ENCODE measurements at places on chromosomes 7 and 10.

- no peak for DNase-seq
These were observed 16.4 kb downstream of the SH3PXD2A start for GRCh38 chr10:103838862-103839518.

DNA sequence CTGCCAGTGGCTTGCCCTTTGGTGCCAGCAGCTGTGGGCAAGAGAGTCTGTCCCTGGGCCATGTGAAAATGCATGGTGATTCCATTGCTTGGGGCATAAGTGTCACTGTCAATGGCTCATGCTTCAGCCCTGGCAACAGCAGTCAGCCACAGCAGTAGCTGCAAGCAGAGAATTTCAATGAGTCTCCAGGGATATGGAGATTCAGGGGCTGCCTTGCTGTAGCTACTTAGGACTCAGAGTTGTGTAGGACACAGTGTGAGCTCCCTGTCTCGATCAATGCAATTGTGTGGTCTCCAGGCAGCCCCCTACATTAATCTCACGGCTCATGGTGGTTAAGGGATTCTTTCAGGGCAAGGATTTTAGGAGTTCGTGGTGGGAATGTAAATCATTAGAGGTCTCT, 126.3 kb upstream of the STARD3NL start:
- DNase-seq: no peak

DNA sequence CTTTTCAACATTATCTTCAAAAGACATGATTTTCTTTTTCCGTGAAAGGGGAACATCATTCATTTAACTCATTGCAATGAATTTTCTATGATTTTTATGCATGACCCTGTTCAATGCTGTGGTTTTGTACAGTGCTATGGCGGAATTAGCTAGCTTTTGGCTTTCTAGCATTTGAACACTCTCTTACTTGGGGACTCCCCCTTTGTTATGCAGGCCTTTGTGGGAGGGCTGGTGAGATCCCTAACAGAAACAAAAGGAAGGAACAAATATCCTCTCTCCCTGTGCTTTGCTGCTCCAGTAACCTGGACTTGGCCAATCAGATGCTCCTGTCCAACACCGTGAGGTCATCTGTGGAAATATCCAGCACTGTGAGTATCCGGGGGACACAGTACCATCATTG, 353.4 kb upstream of the FZD8 start:
- no peak for DNase-seq

DNA sequence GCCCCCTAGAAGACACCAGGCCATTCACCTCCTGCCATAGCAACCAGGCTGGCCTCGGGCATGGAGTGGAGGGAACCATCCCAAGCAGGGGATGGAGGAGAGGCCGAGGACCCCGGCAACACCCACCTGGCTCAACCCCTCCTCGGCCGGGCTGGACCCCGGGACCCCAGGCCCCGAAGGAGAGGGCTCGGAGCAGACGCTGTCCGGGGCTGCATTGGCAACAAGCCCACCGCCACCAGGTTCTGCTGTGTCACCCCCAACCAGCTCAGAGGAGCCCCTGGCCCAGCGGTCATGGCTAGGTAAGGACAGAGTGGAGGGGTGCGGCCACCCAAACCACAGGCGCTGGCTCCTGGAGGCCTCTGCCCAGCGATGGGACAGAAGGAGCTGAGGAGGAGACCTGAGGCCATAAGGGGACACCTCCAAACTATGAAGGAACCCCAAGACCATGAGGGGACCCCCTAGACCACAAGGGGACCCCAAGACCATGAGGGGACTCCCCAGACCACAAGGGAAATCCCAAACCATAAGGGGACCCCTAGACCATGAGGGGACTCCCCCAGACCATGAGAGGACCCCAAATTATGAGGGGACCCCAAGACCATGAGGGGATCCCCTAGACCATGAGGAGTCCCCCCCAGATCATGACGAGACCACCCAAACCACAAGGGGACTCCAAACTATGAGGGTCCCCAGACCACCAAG, 74.7 kb upstream of the PDGFA start:
- DNase-seq: no peak

DNA sequence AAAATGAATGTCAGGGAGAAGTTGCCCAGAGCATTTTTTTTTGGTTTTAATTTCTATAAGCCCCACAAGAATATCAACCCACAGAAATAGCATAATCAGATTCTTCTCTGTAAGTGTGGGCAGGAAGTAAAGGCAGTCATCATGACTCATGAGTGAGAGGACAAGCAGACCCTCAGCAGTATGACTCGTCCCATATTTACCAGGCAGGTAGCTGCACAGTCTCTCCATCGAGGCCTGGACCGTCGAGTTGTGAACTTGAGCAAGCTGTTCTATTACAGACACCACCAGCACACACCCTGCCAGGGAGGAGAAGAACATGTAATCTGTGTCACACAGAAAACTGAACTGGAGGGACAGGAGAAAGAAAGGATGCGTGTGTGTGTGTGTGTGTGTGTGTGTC, 37.8 kb downstream of the AOAH start:
- peak; percentile 29 for DNase-seq

- no peak for DNase-seq
These were observed 430.9 kb downstream of the POM121L12 start for GRCh38 chr7:53466371-53466770.

GRCh38 chr7:47737601-47738000, 155.7 kb upstream of the TNS3 start:
- no peak for DNase-seq

GRCh38 chr7:80967917-80968297, 49.1 kb upstream of the SEMA3C start:
- no peak for DNase-seq

DNA sequence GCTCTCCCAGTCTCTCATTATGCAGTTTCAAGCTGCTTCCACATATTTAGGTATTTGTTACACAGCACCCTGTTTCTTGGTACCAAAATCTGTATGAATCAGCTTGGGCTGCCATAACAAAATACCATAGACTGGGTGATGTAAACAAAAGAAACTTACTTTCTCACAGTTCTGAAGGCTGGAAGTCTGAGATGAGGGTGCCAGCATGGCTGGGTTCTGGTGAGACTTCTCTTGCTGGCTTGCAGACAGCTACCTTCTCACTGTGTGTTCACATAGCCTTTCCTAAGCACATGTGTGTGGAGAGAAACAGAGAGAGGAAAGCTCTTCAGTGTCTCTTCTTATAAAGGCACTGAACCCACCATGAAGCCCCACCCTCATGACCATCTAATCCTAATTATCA, 15.7 kb upstream of the CBLL1 start:
- DNase-seq: no peak

- DNase-seq: no peak
These were observed 255.7 kb downstream of the TNS3 start for GRCh38 chr7:47326220-47326619.

- DNase-seq: no peak
These were observed 404.5 kb downstream of the INHBA start for GRCh38 chr7:41298409-41298808.

GRCh38 chr10:103663802-103664201, 170.3 kb downstream of the NEURL1 start:
- no peak for DNase-seq

GRCh38 chr10:84938117-84938905, 609.9 kb downstream of the CCSER2 start:
- no peak for DNase-seq

- DNase-seq: no peak
These were observed 294.1 kb downstream of the GLRX3 start for GRCh38 chr10:130430291-130430690.

DNA sequence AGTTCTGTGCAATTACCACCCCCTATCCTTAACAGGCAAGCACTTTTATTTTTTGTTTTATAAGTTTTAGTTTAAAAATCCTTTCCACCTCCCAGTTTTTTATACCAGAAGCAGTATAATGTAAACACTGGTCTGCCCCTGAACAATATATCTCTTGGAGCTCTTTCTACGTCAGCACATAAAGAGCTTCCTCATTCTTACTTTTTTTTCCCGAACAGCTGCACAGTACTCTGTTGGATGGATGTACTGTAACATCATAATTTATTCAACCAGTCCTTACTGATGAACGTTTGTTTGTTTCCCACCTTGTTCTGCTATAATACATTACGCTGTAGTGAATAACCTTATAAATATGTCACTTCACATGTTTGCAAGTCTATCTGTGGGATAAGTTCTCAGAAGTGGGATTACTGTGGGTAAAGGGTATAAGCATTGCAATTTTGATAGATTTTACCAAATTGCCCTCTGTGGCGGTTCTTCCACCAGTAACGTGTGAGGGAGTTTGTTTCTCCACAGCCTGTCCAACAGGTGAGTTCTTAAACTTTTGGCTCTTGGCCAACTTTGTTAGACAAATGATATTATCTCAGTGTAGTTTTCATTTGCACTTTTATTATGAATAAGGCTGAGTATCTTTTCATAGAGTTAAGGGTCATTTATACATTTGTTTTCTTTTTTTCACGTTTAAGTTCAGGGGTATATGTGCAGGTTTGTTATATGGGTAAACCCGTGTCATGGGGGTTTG, 32.8 kb downstream of the ADRA2A start:
- DNase-seq: no peak

- no peak for DNase-seq
These were observed 639.5 kb downstream of the LRMDA start for GRCh38 chr10:76070916-76071315.

- no peak for DNase-seq
These were observed 141.3 kb upstream of the FZD8 start for GRCh38 chr10:35783305-35783838.

DNA sequence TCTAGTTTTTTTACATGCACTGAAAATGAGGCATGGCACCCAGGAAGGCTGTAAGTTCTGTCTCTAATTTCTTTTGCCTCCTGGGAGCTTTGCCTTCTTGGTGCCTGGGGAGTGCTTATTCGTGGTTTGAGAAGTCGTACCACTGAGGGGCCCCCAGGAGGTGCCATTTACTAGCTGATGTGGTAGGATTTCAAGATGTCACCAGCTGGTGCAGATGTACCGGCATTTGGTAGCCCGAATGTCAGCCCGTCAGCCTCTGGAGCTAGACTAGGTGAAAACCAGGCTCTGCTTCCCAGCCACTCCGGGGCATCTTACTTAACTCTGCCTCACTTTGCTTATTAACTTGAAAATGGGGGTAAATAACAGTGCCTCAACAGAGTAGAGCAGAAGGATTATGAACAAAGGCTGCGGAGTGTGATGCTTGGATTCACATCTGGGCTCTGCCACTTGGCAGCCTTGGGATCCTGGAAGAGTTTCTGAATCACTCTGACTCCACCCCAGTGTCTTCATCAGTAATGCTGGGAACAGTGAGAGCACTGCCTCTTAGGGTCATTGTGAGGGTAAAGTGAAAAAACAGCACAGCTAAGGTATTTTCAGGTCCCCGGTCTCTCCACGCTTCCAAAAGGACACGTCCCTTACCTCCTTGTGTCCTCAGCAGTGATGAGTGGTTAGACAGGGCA, 31.4 kb upstream of the BTBD16 start:
- DNase-seq: no peak

GRCh38 chr7:40544221-40544723, 409.5 kb downstream of the SUGCT start:
- no peak for DNase-seq

DNA sequence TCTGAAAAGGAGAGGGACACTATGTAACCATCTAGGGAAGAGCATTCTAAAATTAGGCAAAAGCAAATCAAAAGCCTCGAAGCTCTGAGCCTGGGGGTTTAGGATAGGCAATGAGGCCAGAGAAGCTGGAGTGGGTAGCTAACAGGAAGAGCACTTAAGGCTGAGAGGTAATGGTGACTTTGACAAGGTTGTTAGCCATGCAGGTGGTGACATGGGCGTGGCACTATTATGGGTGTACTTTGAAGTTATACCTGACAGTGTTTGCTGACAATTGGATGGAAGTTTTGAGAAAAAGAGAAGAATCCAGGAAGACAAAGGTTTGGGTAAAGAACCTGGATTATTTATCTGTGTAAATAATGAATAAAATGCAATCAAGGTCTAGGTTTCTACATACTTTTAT, 383.0 kb upstream of the SEMA3C start:
- no peak for DNase-seq

DNA sequence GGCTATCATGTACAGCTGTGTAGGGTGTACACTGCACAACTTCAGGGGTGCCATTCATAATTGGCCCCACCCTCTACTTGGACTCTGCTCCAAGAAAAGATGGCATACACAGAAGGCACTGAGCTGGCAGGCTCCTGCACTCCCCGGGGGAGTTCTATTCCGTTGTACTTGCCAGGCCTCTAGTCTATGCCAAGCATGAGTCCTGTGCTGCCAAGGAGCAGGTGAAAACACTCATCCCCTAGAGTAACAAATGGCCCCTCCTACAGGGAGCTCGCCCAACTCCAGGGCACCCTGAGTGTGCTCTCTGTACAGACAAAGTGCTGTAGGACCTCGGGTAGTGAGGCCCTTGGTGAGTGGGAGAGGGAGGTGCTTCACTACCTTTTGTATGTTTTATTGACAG, 127.2 kb downstream of the SLIT1 start:
- no peak for DNase-seq

- DNase-seq: no peak
These were observed 30.6 kb upstream of the CSTF2T start for GRCh38 chr10:51729822-51730555.

DNA sequence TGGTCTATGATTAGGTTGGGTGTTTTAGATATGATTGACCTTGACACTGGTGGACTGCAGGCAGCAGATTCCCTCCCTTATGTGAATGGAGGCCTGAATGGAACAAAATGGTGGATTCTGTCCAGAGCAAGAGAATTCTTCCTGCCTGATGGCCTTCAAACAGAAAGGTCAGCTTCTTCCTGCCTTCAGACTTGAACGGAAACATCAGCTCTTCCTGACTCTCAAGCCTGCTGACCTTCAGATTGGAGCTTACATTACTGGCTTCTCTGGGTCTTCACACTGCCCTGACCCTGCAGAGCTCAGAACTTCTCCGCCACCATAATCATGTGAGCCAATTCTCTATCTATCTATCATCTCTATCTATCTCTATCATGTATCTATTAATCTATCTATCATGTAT, 111.6 kb downstream of the RAMP3 start:
- no peak for DNase-seq

DNA sequence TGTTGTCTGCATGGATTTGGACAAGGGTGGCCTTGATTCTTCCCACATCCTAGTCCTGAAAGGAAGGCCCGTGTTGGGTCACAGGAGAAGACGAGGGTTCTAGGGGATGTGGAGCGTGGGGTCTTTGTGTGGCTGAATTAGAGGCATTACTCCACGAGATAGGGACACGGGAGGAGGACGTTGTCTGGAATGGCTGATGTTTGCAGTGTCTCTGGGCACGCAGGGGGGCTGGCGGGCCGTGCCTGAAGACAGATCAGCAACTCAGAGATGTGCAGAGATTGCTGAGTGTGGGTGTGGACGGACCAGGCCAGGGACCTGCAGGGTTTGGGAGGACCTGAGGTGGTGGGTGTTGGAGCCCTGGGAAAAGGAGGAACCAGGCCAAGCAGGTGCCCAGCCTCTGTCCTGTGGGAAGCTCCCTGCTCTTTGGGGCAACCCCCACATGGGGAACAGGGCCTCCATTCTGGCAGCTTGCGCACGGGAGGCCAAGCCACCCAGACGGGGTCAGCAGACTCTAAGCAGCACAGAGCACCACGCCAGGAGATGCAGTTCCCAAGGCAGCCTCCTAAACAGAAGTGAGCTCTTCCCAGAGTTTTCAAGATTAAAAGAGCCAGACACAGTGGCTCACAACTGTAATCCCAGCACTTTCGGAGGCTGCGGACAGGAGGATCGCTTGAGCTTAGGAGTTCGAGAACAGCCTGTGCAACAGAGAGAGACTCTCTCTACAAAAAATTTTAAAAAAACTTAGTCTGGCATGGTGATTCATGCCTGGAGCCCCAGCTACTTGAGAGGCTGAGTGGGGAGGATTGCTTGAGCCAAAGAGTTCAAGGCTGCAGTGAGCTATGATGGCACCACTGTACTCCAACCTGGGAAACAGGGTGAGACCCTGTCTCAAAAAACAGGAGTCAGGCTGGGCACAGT, 71.0 kb upstream of the GTF2I start:
- no peak for DNase-seq

GRCh38 chr7:157299613-157300368, 37.0 kb upstream of the DNAJB6 start:
- DNase-seq: no peak
